ENCODE measurements at places on chromosomes 2 and 18.
A peak's percentile ranks its signal among the peaks of the same experiment; 100 is the strongest.

- no peak for DNase-seq
These were observed 99.5 kb downstream of the RBMS1 start for GRCh38 chr2:160394153-160394552.

- no peak for DNase-seq
These were observed 220.1 kb upstream of the NCKAP5 start for GRCh38 chr2:133788386-133788785.

GRCh38 chr18:63590373-63590772 lies 3.2 kb downstream of the SERPINB13 start:
- no peak for DNase-seq

DNA sequence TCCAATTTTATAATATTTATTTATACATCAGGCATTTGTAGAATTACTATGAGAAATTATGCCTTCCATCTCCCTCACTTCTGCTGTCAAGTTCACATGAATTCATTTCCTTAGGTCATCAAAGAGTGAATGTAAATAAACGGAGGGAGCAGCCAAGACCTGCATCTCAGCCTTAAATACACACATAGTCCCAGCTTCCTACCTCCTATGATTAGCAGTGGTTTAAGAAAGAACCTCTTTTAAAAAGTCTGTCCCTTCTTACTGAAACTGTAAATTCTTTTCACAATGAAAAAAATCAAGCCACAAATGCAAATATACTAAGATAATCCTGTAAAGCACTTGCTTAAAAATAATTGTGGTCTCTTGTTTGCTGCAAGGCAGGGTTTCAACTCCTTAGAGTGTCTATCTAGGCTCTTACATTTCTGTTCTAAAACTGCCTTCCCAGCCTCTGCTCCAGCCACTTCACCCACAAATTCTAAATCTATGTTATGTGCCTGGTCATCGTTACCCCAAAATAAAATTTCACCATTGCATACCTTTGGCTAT lies 532.7 kb upstream of the FSHR start:
- DNase-seq = no peak

DNA sequence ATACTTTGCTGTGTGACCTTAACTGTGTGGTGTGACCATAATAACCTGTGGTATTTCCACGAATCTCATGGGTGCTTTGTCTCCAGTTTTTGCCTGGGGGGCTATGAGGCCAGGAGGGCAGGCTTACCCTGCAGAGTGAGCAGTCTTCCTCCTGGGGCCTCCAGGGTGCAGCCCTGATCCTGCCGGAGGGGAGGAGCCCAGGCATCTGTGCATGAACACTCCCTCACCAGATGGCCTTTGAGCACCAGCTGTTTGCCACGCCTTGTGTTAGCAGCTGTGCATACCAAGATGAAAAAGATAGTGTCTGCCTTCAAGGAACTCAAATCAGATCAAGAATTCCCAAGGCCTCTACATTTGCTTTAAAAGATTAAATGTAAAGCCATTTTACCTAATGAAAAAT lies 75.0 kb upstream of the RBM44 start:
- DNase-seq = peak; percentile 42

- no peak for DNase-seq
These were observed 275.3 kb upstream of the SLC14A2 start for GRCh38 chr18:45339810-45340550.

- DNase-seq = no peak
These were observed 277.1 kb upstream of the CCDC68 start for GRCh38 chr18:55236150-55236931.

DNA sequence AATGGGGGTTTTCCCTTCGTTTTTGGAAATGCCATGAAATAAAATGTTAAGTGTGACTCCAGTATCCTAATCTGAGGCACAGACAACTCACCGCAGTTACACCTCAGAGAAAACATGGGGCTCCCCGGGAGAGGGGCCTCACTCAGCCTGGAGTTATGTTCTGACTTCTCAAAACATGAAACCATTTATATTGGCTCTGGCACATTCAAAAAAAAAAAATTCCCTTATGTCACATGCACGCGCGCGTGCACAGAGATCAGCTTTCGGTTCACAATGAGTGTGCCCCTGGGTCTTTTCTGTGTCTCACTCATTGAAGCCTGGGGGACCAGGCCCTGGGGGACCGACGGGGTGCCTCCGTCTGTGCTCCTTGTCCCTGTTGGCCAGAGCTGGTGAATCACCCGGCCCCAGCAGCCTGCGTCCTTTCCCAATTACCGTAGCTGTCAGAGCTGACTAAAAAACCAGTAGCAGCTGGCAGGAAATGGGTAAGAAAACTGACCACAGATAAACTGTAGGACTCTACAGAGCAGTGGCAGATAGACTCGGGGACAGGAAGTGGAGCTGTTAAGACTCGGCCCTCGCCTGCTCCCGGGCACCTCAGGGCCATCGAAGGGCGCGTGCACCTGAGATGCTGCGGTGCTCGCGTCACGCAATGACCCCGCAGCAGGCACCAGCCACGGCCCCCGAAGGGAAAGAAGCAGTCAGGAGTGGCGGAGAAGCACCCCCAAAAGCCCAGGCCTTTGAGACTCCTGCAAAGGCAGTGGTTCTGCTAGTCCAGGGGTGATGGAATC lies 138.3 kb upstream of the ID2 start:
- peak; percentile 61 for DNase-seq

DNA sequence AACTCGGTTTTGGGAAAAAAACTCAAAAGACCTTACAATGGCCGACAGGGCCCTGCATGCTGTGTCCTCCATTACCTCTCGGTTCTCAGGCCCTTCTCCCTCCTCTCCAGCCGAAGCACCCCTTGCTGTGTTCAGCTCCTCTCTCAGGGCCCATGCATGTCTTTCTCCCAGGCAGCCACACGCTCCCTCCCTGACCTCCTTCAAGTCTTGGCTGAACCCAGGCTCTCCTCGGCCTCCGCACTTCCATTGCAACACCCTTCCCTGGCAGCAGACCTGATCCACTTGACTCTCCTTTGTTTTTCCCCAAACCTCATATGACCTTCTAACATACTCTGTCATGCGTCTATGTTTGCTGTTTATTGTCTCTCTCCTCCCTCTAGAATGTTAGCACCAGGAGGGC lies 114.0 kb downstream of the CYP26B1 start:
- DNase-seq = no peak

- no peak for DNase-seq
These were observed 436.3 kb downstream of the CMPK2 start for GRCh38 chr2:6429210-6429986.

- DNase-seq = no peak
These were observed 13.6 kb downstream of the TCF23 start for GRCh38 chr2:27162151-27163121.

DNA sequence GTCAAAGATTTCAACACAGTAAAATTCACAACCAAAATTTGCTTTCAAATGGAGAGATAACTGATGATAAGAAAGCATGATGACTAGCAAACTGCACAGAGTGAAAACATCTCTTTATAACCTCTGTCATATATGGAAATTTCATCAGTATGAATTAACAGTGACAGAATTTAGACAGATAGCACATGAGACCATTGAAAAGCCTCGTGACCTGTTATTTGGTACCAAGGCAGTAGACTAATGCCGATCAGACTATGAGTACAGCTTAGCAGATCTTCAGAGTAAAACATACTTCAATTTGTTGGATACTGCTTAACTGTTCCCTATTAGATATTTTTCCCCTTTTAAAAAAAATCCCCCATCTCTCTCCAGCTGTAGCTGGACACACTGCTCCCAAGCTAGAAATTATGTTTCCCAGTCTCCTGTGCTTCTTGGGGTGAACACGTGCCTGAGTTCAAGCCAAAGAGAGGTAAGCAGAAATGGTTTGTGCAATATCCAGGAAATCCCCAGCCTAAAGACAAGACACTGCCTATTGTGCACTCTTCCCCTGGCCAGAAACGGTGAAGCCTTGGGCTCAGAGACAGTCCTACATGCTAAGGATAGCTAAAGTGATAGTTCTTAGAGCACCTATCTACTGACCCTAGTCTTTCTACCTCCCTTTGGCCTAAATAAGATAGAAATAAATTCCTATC lies 256.1 kb downstream of the NCKAP5 start:
- no peak for DNase-seq

- no peak for DNase-seq
These were observed 116.0 kb upstream of the RAB27B start for GRCh38 chr18:54712306-54712705.

DNA sequence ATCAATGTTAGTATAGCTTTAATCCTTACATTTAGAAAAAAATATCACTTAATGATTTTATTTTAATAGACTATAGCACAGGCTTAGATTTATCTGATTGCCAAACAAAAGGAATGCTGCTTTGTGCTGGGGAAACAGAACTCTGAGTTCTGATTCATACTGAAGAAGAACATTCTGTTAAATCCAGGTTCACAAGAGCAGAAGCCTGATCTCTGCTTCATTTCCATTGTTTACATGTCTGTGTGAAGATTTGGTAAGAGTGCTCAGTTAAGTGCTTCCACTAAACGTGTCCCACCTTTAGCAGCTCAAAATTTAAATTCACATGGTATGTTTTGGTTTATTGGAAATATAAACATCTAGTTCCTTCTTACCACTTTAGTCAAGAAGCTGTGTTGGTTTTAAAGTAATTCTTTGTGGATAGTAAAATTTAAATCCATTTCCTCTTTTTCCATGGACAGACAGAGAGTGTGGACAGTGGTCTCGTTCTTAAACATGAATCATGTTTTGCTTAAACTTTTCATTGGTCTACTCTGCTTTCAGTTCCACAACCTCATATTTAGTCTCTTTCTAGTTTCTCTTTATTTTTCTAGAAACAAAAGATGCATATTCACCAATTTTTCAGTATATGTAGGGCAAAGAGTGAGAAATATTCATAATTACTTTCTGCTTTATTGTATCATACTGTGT lies 59.1 kb downstream of the NYAP2 start:
- no peak for DNase-seq

GRCh38 chr2:18176679-18177215 lies 298.3 kb downstream of the KCNS3 start:
- no peak for DNase-seq

All from right forelimb (tissue), 1 donor.